Prostate gland (tissue), 2 donors: ENCODE measurements at places on chromosomes 12 and 14.

DNA sequence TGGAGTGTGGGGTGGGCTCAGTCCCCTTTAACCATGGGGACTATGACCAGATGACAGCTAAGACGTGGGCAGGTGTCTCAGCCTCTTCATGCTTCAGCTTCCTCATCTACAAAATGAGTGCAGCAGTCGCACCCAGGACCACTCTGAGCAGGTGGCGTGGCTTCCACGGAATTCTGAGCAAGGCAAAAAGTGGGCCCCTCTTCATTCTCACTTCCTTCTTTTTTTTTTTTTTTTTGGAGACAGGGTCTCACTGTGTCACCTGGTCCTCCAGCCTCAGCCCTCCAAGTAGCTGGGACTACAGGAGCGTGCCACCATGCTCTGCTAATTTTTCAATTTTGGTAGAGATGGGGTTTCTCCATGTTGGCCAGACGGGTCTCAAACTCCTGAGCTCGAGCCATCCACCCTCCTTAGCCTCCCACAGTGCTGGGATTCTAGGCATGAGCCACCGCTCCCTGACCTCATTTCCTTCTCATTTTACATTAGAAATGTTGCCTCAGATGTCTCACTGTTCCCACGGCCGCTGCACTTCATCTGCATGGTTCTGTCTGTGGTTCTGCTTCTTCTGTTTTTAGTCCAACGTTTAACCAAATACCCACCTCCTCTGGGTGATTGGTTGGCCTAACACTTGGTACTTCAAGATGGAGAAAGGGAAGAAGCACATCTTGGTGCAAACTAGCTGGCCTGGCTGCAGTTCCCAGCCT, 41.3 kb upstream of the BCL7A start:
- DNase-seq: no peak

DNA sequence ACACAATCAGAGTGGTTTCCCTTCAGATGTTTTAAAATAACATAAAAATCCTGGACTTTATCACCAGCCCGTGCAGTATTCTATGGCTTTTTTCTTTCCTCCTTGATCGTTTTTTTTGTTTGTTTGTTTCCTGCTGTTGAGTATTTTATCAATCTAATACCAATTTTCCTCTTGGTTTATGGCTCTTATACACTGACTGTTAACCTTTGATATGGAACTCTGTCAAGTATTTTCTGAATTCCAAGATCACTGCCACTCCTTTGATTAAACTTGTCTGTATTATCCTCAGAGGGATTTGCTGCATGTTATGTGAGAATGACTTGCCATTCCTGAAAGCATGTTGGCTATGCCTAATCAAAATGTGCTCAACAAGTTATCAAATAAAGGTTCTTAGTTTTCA, 88.4 kb downstream of the PELI2 start:
- DNase-seq: no peak

- DNase-seq: no peak
Measured at GRCh38 chr12:48787791-48788523, 932 bp downstream of the ADCY6 start.

GRCh38 chr12:21756699-21757098, 17.8 kb downstream of the KCNJ8 start:
- no peak for DNase-seq

DNA sequence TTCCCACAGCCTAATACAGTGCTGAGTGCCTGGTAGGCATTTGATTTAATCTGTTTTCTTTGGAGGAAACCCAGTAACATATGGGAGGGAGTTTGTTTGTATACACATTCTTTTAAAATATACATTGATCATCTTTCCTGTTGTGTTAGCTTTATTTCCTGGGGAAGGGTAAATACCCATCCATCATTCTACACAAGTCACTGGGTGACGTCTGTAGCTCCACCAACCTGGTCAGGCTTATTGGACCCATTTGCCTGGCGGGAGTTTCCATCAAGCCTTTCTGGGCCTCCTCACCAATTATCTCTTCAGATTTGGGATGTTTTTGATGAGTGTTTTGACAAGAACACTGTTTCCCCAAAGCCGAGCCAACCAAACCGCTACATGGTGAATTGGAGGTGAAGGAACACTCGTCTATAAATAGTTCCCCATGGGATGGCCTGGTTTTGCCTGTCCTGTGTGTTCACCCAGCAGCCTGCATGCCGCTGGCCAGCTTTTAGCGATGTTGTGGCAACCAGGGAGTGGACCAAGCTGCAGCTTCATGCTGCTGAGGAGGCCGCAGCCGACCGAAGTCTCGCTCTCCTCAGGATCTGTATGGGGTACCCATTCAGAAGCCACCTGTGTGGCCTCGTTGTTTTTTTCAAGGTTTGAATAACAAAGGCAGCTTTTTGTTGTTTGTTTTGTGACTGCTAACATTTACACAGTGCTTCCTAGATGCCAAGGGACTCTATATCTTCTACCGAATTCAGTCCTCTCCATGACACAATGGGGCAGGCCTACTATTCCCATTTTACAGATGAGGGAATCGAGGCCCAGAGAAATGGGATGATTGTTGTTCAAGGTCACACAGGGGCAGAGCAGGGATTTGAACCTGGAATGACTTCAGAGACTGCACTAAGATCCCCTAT, 22.6 kb downstream of the PLXNC1 start:
- no peak for DNase-seq

DNA sequence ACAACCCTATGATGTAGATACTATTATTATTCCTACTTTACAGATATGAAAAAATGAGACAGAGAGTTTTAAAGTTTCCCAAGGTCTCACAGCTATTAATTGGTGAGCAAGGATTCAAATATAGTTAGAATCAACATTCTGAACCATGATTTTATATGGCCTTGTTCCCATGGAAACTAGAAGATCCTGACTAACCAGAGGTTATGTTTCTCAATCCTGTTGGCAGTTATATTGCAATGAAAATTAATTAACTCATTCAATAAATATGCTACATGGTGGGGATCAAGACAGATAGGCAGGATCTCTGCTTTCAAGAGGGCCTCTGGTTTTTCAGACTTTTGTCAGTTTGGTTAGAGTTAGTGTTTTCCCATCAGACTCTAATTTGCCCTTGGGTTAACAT, 9.3 kb upstream of the FUT8 start:
- no peak for DNase-seq

DNA sequence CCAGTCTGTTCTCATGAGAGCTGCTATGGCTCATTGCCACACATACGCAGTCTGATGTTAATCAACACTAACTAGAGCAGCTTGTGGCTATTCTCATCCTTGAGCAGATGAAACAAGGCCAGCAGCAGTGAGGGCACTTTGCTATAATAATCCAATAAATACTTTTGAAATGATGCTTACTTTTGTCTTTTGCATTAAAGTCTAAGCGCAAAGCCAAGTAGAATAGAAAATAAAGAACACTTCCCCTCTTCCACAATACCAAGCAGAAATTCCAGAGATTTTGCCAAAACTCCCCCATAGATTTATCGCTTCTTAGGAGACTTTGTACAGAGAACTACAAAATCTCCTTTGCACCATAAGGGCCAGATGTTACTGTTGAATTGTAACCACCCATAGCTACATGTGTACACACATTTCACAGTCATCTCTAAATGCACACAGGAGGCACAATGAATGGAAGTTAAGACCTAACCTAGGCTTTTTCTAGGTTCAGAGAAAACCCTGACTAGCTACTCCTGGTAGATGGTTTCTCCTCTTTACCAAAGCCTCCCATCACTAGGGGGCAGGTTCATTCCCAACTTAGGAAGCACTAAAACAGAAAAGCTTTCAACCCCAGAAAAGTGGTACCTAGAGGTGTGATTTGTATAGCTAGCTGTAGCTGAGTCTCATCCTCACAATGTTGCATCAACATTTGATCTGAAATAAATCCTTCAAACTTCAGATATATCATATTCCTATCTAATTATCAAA, 119.3 kb downstream of the HMGA2 start:
- no peak for DNase-seq

DNA sequence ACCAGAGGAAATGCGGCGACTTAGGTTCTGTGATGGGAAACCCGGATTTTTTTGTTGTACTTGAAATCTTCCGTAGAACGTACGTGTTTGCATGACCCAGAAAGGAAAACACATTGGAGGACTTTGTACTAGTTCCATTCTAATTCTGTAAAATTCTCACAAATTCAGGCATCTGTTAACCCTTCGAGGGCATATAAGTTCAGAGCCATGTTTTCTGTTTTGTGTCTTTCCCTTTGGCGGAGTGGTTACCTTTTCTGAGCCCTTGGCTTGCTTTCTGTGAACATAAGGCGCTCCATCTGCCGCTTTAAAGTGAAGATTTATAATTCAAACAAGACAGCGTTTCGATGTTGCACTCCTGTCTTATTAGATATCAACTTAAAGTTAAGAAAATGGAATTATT, 34.2 kb downstream of the BICD1 start:
- DNase-seq: no peak

GRCh38 chr12:19261773-19262172, 132.2 kb downstream of the PLEKHA5 start:
- DNase-seq: no peak

- DNase-seq: no peak
Measured at GRCh38 chr14:31934767-31935266, 142.3 kb upstream of the ARHGAP5 start.

DNA sequence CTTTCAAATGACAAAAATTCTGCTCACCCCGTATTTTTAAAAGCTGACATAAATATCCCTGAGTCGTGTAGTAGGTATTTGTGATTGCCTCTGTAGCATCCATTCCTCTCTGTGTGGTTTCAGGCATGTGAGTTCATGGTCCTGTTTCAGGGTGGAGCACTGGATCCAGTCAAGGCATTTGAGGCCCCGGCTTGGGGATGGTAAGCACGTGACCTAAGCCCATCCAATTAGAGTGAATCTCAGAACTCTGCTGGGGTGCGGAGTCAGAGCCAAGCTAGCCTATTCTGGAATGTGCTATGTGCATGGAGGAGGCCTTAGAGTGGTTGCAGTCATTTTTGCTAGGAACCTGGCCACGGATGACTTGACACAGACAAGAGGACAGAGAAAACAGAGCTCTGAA, 4.3 kb upstream of the CSRP2 start:
- DNase-seq: no peak

- no peak for DNase-seq
Measured at GRCh38 chr12:53160673-53161072, 19.8 kb upstream of the ZNF740 start.

- DNase-seq: no peak
Measured at GRCh38 chr14:33949411-33949893, 1.4 kb downstream of the EGLN3 start.

DNA sequence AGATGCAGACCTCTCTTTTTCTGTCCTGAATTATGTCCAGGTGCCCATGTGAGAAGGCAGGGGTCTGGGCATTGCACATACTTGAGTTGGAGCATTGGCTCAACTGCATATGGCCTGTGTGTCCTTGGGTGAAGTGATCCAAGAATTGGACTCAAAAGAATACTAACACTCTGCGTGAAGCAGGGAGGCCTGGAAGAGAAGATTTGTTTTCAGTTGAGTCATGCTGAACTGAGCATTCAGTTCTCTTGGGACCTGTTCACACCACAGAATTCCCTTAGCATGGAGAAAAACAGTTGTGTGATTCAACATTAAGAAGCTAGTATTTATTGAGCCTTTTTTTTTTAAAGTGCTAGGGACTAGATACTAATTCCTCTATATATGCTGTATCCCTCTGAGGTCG, 164.7 kb upstream of the TBX3 start:
- DNase-seq: no peak

DNA sequence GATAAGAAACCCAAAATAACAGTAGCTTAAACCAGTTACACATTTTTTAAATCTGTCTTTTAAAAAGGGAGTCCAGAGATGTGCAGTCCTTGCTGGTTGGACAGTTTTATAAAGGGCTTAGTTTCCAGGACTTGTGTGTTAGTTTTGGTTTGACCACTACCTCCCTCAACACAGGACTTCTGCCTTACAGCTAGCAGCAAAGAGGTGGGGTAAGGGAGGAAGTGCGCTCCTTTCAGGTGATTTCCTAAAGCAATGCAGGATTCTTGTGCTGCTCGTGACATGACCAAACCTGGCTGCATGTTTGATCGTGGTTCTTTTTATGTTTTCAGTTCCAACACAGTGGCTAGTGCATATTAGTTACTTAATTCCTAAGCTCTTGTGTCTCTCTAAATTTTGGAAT, 266.2 kb downstream of the TMTC2 start:
- peak; percentile 15 for DNase-seq

GRCh38 chr12:3809357-3810015, 56.6 kb upstream of the CRACR2A start:
- peak; percentile 52 for DNase-seq

DNA sequence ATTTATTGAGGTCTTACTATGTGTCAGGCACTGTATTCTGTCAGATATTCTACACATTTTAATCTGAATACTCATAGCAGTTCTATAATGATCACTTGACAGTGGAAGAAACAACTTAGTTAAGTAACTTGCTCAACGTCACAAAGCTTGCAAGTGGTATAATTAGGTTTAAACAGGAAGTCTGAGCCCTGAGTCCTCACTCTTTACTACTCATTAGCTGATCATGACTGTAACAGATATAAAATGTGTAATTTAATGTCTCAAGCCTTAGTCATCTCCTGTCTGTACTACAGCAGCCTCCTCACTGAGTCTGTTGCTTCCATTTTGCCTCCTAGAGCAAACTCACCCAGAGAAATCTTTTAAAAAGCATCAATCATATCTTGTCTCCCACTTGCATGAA, 38.9 kb downstream of the PPP4R4 start:
- DNase-seq: no peak

DNA sequence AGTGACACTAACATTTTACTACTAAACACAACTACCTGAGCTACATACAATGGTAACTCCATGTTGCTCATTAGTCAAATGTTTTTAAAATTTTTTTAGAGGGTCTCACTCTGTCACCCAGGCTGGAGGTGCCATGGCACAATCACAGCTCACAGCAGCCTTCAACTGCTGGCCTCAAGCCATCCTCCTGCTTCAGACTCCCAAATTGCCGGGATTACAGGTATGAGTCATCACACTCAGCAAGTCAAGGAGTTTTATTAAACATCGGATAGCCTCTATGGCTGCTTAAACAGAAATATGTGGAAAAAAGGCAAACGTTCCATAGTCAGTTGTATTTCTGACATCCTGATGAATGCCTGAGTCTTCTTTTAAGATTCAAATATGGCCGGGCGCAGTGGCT, 11.1 kb upstream of the NPFF start:
- no peak for DNase-seq
